ENCODE measurements at places on chromosomes 13 and 19. TPM values are rescaled to one million over a fixed set of nuclear protein-coding genes. Genes with fewer than 3 reads are reported as not detected.

Gene RGL3
- total RNA-seq = 0.41 TPM

Gene CC2D1A
- 12.5 TPM for total RNA-seq

Gene MEGF8
- 20.0 TPM for total RNA-seq

Gene METTL21C
- 1.8 TPM for total RNA-seq

Gene ZNF726
- 0.33 TPM for total RNA-seq

Gene SNRNP70
- 111 TPM for total RNA-seq

Gene ZNF709
- total RNA-seq = 1.4 TPM

Gene ZNF480
- 13.2 TPM for total RNA-seq

Gene PEAK3
- total RNA-seq = not detected

Gene CFAP97D2
- total RNA-seq = not detected

Gene KMT5C
- total RNA-seq = 6.7 TPM

Gene ZNF154
- 2.3 TPM for total RNA-seq

Gene FFAR2
- not detected for total RNA-seq

Gene DCLK1
- total RNA-seq = 80.0 TPM

Gene ZNF823
- 2.6 TPM for total RNA-seq

Gene NMRK2
- not detected for total RNA-seq

Gene WASF3
- total RNA-seq = 13.5 TPM

Gene RFPL4A
- total RNA-seq = not detected

Gene OR4F17
- not detected for total RNA-seq

Gene NPHS1
- not detected for total RNA-seq

Gene CYP4F11
- total RNA-seq = not detected

Data from fibroblast of the aortic adventitia (primary cell).